ENCODE measurements at places on chromosomes 2 and 18. TPM values are rescaled to one million over a fixed set of nuclear protein-coding genes. Genes with fewer than 3 reads are reported as not detected.

Gene NEU4
- total RNA-seq: not detected

Gene TCF23
- not detected for total RNA-seq

Gene ELOA2
- not detected for total RNA-seq

Gene COLEC11
- 0.31 TPM for total RNA-seq

Gene ASB3
- 13.2 TPM for total RNA-seq
